ENCODE measurements at places on chromosomes 1 and 21.

GRCh38 chr1:110714374-110714995 lies 39.7 kb upstream of the KCNA3 start:
- DNase-seq: no peak

GRCh38 chr1:248807067-248807737 lies 18.5 kb downstream of the SH3BP5L start:
- peak; percentile 20 for DNase-seq

GRCh38 chr1:208344202-208344857 lies 100.1 kb upstream of the PLXNA2 start:
- no peak for DNase-seq

- DNase-seq: no peak
Observed at GRCh38 chr1:203491664-203492063, 2.3 kb upstream of the OPTC start.

DNA sequence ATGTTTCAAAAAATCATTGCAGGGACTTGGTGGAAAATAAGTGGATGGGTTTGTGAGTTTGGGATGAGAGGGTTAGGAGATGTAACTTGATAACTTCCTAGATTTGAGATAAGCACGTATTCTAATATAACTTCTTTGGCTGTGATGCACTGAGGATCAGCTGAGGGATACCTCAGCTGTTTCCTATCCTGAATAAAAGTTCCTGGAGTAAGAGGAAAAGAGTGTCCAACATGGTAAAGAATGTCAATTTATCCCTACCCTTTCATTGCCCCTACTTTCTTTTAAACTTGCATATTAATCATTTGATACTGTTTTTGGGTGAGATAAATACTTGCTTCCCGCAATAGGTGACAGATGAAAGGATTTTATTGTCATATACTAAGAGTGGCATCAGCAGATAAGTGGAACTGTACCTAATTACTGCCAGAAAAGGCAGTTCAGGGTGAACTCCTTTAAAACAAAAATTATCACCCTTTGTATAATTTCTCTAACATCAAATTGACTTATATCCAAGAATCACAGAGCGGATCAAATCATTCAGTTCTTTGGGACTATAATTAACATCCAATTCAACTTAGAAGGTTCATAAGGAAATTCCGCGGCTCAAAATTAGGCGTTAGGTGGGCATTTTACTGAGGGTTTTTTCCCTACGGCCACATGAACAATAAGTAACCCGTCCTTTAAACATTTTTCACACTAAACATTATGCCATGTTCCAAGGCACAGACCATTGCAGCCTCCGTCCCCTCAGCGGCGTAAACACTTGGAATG lies 1.4 kb upstream of the SUCO start:
- DNase-seq: no peak

- no peak for DNase-seq
Observed at GRCh38 chr1:48679859-48680258, 96.8 kb downstream of the BEND5 start.

GRCh38 chr21:44496564-44497550 lies 41.5 kb downstream of the LRRC3 start:
- no peak for DNase-seq

GRCh38 chr1:14061204-14061603 lies 361.2 kb downstream of the PRDM2 start:
- DNase-seq: no peak

DNA sequence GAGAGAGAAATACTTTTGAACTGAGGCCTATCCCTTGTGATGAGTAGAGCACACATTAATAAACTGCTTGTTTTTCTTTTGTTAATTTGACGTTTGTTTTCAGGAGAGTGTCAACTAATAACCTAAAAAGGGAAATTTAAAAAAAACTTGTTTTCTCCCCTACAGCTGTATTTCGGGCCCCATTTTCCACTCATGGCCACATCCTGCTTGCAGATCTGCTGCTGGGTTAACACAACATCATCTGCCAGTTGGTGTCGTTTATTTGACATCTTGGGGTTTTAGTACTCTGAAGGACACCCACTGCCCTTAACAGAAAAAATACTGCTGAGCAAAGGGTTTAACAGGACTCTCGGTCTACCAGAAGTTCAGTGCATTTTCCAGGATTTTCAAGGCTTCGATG lies 848 bp upstream of the PYHIN1 start:
- DNase-seq: no peak

GRCh38 chr21:25297117-25297516 lies 310.2 kb downstream of the MRPL39 start:
- DNase-seq: no peak

- DNase-seq: no peak
Observed at GRCh38 chr1:243713470-243714186, 136.4 kb downstream of the AKT3 start.

- DNase-seq: no peak
Observed at GRCh38 chr1:1391225-1391624, 7.9 kb downstream of the CCNL2 start.
